ENCODE measurements at places on chromosomes 11 and 22.

GRCh38 chr11:43895601-43896000 is 15.0 kb downstream of the ALKBH3 start:
- DNase-seq: no peak

- DNase-seq: no peak
Measured at GRCh38 chr11:120120805-120121335, 17.0 kb downstream of the TRIM29 start.

GRCh38 chr22:23121424-23121823 is 20.4 kb downstream of the RSPH14 start:
- no peak for DNase-seq

- no peak for DNase-seq
Measured at GRCh38 chr11:46363455-46364005, 16.3 kb downstream of the DGKZ start.

GRCh38 chr11:134610116-134610910 is 198.3 kb upstream of the B3GAT1 start:
- no peak for DNase-seq

- DNase-seq: peak; percentile 12
Measured at GRCh38 chr11:120248551-120249278, 8.8 kb downstream of the POU2F3 start.

GRCh38 chr22:22787151-22787550 is 100.5 kb upstream of the IGLL5 start:
- DNase-seq: no peak

GRCh38 chr11:82733444-82734119 is at the start of gene FAM181B:
Gene FAM181B, minus strand, starts transcription at chr11:82733864. Its CDS starts 135 bp downstream, at chr11:82733729.
- DNase-seq: no peak

DNA sequence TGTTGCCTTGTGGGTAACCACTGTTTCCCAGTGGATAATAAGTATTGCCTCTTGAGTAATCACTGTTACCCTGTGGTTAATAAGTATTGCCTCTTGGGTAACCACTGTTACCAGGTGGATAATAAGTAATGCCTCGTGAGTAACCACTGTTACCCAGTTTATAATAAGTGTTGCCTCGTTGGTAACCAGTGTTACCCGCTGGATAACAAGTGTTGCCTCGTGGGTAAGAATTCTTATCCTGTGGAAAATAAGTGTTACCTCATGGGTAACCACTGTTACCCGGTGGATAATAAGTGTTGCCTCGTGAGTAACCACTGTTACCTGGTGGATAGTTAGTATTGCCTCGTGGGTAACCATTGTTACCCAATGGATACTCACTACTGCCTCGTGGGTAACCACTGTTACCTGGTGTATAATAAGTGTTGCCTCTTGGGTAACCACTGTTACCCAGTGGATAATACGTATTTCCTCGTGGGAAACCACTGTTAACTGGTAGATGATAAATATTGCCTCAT is 24.1 kb upstream of the NXPE4 start:
- no peak for DNase-seq

DNA sequence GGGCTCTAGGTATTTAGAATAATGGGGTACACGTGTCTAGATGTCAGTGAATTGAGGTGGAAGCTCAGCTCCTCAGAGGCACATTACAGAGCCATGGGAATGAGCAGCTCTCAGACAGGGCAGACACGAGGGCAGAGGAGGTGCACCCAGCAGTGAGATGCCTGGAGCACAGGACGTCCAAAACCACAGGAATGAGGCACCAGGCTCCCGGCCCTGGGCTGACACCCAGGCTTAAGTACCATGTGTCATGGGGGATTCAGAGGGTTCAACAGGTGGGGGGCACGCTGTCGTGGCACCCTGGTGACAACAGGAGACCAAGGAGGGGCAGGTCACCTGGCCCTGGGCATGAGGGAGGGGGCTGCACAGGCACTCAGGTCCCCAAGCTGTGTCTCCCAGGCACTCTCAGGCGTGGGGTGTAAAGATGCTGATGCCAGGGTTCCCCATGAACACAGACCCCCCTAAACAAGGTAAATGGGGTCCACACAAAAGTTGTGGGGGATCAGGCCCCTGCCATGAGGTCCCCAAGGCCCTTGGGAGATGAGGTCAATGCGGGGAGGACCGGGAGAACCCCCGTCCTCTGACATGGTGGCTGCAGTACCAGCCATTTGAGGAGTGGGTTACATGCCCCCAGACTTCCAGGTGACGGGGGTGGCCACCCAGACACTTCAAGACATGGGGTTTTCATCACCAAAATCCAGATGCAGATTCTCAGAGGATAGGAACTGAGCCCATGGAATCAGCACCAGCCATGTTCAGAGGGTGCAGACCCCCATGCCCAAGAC is 5.6 kb upstream of the SYT8 start:
- DNase-seq: no peak

DNA sequence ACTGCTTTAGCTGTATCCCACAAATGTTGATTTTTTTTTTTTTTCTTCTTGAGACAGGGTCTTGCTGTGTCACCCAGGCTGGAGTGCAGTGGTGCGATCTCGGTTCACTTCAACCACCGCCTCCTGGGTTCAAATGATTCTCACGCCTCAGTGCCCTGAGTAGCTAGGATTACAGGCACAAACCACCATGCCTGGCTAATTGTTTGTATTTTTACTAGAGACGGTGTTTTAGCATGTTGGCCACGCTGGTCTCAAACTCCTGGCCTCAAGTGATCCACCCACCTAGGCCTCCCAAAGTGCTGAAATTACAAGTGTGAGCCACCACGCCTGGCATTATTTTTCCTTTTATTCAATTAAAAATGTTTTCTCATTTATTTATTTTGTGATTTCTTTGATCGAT is 55.9 kb downstream of the PDHX start:
- no peak for DNase-seq

GRCh38 chr11:92880381-92880780 is 89.1 kb upstream of the MTNR1B start:
- no peak for DNase-seq

DNA sequence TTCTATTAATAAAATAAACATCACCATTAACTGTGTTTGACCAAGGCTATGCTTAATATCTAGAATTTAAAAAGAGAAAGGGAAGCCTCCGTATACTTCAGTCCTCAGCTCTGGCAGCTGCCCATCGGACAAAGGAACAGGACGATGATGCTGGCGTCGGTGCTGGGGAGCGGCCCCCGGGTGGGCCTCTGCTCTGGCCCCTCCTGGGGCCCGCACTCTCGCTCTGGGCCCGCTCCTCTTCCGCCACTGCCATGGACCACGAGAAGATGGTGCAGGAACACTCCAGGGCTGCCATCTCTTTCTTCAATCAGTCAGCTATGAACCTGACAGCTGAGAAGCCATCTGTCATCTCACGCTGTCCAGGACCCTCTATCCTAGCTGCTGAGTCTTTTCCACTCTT is 25.3 kb downstream of the PDHX start:
- no peak for DNase-seq

GRCh38 chr22:36239150-36239400 is 252 bp downstream of the APOL2 start:
- DNase-seq: no peak

DNA sequence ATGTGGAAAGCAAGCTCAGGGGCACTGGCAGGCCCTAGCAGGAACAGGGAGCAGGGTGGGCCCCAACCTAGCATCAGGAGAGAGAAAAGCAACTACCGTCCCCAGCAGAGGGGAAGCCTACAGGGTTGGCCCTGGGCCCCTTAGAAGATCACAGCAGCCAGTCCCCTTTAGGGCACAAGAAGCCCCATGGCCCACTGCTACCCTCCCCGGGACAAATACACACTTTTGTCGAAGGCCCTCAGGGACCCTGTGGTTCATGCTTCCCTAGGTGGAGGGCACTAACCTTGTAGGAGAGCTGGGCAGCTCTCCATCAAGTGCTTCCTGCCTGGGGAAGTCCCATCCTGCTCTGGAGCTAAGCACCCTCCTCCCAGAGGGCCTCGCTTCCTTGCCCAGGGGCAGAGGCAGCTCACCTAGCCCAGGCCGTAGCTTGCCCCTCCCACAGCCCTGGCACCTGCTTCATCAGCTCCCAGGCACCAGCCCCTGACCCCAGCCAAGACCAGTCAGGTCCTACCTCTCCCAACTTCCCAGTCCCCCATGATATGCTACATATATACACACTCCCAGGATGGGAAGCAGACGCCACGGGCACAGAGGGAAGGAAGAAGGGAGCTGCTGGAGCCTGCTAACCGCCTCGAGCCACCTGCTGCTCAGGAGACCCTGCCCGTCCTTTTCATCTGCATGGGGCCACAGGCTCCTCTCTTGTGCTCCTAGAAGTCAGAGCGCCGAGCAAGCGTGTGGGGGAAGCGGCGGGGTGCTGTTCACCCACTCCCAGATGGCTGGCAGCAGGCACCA is 20.1 kb downstream of the SUN2 start:
- DNase-seq: no peak

DNA sequence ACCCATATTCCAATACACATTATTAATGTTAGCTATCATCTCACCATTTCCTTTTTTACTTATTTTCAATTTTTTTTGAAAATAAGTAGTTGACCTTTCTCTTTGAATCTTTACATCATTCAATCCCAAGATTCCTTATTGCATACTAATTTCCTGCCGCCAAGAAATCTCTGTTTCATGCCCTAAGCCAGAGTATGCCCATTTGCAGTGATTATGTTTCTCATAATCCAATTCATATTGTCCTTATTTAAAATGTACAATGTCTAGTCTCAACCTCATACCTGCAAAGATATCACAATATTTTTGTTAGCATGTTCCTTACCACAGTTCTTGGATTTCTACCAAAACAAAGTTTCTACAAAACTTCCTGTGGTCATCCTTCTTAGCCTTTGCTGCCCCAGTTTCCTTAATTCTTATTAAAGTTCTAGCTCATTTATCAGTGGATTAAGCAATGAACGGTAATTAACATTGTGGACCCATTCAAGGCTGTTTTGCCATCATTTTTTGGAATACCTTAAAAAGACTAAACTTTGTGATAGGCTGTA is 75.3 kb downstream of the CD44 start:
- DNase-seq: no peak

DNA sequence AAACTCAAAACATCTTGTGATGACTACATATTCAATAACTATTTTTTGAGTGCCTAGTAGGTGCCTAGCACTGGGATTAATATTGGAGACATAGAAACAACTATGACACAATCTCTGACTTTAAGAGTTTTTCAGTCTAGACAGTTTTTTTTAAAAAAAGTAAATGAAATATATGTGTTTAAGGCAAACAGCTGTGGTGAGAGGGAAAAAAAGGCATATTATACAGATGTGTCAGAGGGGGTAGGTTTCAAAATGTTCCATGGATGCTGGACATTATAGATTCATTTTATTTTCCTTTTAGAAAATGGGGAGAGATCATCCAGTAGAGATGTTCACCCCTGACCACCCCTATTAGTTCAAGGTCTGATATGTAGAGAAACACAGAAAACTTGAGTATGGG is 90.8 kb downstream of the LUZP2 start:
- DNase-seq: no peak

DNA sequence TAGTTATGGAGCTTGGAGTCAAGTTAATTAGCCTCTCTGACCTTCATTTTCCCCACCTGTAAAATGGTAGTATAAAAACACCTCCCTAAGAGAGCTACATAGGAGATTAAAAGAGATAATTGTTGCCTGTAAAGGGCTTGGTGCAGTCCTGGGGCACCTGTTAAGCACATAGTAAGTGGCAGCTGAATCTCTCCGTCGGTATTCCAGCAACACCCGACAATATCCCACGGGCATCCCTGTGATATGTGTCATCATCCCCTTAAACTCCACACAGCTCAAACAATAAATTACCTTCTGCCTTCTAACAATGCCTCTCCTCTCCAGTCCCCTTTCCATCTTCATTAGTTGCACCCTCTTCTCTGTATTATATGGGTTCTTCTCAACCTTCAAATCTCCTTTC is 121.5 kb downstream of the C11orf91 start:
- DNase-seq: no peak

DNA sequence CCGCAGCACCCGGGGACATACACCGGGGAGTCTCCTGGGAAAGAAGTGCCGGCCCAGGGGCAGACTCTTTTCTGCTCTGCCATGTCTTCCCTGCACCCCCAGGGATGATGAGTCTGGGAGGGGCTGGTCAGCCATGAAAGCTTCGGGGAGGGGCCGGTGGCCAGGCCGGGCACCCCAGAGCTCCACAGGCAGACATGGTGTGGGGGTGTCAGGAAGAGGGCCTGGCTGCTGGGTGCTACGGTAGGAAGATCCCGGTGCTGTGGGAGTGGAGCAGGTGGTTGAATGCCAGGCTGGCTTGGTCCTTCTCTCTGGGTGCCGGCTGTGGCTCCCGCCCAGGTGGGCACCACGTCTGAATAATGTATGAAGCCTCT is 17.4 kb downstream of the LSP1 start:
- no peak for DNase-seq

DNA sequence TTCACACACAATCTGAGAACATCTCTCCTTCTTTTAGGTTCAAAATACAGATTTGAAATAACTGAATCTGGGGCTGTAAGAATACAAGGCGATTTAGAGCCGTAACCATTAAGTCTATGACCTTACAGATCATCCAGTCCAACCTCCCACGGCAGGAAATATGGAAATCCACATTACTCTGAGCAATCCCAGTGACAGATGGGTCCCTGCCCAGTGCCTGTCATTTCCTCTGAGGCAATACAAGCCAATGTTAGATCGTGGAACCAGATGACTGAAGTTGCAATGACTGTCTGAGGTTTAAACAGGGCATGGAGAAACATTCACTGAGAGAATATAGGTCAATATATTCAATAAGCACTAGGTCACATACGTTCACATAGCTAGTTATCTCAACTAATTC is 77.4 kb upstream of the OR5AK2 start:
- no peak for DNase-seq

DNA sequence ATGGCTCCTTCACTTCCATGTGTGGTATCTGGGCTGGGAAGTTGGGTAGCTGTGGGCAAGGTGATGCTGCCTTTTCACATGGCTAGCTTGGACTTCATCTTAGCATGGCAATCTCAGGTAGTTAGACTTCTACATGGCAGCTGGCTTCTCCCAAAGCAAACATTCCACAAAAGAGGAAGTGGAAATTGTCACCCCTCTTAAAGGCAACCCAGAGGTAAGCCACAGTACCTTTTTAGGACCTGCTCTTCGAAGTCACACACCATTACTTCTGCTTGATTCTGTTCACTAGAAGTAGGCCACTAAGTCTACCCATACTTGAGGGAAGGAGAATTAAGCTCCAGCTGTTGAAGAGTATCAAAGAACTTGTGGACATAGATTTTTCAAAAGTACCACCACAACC is 25.9 kb downstream of the TUG1 start:
- no peak for DNase-seq

- DNase-seq: no peak
Measured at GRCh38 chr22:17601031-17601430, 27.5 kb downstream of the ATP6V1E1 start.

- DNase-seq: no peak
Measured at GRCh38 chr11:69640260-69640994, 529 bp upstream of the CCND1 start.

- no peak for DNase-seq
Measured at GRCh38 chr22:29715705-29716104, 4.1 kb upstream of the CABP7 start.

DNA sequence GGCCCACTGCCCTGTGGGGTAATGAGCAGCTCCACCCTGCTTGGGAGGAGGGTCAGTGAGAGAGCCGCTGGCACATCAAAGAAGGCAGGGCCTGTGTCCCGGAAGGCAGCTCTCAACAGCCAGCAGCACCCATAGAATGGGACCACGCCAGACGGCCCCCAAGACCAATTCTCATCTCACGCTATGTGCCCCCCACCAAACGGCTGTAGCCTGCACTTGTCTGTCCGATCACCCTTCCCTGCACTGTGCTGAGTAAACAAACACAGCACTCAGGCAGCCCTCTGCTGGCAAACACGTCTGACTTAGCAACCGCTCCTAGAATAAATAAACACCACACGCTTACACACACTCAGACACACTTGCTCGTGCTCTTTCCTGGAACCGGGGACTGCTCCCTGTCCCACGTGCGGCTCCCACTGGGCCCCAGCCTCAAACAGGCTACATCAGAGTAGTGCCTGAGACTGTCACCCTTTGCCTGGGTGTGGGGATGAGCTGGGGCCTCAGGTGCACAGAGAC is 53.2 kb upstream of the CDON start:
- no peak for DNase-seq
